ENCODE measurements at places on chromosomes 6 and 20. TPM values are rescaled to one million over a fixed set of nuclear protein-coding genes. Genes with fewer than 3 reads are reported as not detected.

The NFKBIL1 gene
- 21.9 TPM for total RNA-seq

DNA sequence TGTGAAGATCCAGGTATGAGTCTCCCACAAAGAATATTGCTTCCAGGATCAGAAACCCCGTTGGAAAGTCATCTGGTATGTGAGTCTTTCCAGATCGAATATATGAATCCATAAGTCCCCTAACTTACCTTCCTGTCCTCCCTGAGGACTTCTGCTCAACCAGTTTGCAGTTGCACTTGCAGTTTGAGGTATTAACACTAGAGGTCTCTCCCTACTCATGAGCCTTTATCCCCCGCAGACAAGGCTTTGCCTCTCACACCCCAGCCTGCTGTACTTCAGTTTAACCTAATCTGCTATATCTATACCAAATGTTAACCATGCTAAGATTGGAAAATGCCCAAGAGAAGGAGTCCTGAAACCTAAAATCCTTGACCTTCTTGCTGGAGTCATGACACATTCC, 135.3 kb upstream of the DEFB112 start:
- no peak for DNase-seq

The RNF146 gene
- 36.5 TPM for total RNA-seq

DNA sequence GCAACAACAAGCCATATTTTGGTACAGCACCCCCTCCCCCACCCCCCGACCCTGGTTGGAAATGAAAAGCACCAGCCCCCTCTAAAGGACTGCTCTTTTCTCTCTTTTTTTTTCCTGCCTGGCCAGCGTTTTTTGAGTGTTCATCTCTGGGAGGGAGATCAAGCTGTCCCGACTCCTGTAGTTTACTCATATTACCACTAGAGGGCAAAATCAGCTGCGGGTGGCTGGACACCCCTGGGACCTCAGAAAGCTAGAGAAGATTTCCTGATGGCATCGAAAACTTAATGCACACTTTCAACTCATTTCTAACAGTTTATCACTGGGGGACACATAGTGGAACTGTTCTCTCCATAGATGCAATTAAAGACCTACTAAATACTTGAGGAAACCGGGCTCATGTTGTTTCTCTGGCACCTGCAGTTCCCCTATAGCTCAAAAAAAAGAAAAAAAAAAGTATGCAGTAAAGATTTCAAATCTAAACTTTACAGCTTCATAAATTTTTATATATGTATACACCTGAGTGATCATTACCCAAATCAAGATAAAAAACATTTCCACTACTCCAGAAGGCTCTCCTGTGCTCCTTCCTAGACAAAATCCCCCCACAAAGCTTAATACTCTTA, 24.4 kb downstream of the CNBD2 start:
- DNase-seq: peak; percentile 64

The PTK6 gene
- total RNA-seq: 55.1 TPM

DNA sequence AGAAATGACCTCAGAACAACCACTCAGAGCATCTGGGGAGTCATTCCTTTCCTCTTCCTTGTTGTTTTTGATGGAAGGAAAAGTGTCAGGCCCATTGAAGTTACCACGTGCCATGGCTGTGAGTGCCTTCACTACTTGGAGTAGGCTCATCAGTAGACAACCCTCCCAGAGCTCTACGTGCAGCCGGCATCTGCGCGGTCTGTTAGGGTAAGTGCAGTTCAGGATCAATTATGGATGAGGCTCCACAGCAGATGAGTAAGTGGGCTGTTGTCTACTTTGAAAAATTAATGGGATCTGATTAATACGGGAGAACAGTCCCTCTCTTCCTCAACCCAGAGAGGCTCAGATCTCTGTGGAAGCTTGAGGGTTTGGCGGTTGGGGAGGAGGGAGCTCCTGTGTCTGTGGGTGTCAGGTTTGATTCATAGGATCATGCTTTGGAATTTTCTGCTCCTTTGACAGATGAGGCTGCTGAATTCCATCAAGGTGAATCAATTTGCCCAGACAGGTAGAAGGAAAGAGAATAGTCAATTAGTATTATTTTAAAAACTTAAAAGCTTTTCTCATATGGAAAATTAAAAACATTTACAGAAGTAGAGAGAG, 93.8 kb upstream of the TOX2 start:
- DNase-seq: no peak

DNA sequence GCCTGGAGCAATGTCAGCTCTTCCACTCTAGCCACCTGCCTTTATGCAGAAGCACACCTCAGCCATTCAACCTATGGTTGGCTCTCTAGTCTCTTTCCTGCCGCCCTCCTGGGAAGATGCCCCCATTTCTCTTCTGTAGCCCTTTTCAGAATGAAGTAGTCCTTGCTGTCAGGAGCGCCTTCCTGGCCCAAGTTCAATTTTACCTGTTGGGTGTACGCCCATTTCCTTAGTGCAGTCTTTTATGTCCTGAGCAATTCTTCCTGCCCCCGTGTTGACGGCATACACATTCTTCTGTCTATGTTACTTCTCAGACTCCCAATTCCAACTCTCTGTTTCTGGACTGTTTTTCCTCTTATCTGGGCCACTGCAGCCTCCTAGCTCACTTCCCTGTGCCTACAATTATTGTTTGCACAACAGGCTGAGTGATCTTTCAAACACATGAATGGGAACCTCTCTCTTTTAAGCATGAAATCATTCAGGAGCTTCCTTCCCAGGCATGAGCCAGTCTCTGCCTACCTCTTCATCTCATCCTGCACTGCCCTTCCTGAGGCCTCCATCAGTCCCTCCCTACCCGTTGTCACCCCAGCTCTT, 389.2 kb downstream of the CD83 start:
- DNase-seq: no peak

DNA sequence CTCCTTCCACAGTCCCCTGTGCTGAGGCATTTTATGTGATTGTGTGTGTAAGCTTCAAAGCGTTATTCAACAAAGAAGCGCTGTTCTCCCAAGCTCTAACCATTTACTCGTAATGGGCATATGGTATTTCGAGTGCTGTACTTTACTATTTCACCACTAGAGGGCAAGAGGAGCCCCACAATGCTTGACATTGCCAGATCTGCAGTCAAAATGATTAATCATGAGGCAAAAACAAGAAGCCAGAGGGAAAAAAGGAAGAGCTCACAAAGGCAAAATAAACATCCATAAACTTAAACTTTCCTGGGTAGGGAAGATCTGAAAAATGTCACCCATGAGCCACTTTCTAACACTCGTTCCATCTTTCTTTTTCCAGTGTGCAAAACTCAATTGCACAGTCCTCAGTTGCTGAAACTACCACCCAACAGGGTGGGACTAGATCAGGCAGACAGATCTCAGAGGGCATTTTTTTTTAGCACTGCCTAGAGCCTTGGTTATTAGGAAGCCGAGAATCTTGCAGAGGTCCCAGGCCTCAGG, 215.0 kb upstream of the PLCB4 start:
- peak; percentile 46 for DNase-seq

The OTOR gene
- total RNA-seq: not detected

All from ureter (tissue), 1 donor.